ENCODE measurements at places on chromosomes 5 and 9. TPM values are rescaled to one million over a fixed set of nuclear protein-coding genes. Genes with fewer than 3 reads are reported as not detected.

PNPLA7 gene
- total RNA-seq = 0.98 TPM

GFI1B gene
- total RNA-seq = not detected

IFNB1 gene
- not detected for total RNA-seq

GZMA gene
- not detected for total RNA-seq

FOXI1 gene
- total RNA-seq = not detected

SLC6A19 gene
- not detected for total RNA-seq

TPPP gene
- total RNA-seq = not detected

MEIKIN gene
- not detected for total RNA-seq

LOX gene
- 60.5 TPM for total RNA-seq

PTPRD gene
- total RNA-seq = 1.1 TPM

Data from Caki2 (cell line).